Activated CD4-positive, CD25-positive, alpha-beta regulatory T cell treated with anti-CD3 and anti-CD28 coated beads, Interleukin-2, amount 50 U/mL, for 72 hours (primary cell): ENCODE measurements at places on chromosomes 11 and 22.

- no peak for DNase-seq
Observed at GRCh38 chr11:15699978-15700377, 585.3 kb downstream of the INSC start.

DNA sequence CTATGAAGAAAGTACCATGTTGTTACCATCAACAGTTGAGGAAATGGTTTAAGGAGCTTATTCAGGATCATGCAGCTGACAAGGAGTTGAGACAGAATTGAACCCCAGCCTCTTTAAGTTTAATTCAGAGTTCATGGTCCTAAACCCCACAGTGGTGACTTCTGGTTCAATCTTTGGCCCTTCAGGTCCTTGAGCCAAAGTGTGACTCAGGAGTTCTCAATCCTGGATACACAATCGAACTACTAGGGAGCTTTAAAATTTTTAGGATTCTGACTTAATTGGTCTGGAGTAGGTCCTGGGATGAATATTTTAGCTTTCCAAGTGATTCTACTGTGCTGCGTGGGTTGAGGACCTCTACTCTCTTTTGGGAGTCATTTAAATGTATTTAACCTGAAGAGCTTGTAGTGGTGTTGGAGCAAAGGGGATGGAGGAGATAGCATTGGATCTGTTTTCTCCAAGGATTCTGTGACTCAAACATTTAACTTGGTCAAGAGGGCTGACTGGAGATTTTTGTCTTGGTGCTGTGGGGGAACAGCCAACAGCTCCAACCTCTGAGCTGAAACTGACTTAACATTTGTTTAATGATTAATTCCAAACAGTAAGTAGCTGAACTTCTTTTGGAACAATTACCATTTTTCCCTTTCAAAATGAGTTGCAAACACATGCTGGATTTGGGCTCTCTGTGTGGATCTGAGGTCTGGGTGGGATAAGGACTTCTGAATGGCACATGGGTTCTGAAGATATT is 80.1 kb downstream of the INSC start:
- no peak for DNase-seq

DNA sequence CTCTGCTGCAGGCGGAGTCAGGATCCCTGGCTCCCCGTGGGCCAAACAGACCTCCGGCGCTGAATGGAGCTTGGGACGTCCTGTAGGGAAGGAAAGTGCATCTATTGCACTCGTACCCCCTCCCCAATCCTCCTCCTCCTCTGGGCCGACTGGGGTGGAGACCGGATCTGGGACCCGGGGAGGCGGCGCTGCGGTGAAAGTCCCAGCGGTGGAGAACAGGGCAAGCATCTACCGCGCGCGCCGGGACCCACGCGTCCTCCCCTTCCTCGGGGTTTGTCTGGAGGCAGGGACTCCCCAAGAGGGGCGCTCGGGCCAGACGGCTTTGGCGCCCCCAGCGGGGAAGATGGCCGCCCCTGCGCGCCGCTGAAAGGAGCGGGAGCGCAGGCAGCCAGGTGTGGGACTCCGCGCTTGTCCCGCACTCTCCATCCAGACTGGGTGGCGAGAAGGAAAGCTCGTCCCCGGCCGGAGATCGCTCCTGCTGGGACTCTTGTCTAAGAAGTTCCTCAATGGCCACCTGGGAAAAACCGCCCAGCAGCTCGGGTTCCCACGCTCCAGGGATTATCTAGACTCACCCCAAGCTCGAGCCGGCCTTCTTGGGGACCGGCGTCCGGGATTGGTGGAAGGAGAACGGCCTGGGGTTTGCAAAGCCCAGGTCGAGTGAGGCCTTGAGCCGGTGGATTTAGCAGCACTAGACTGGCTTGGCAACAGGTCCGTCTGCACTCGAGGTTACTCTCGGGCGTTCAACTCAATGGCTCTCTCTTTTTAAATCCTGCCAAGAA is 718 bp downstream of the FADS2 start:
- peak; percentile 43 for DNase-seq

GRCh38 chr11:12473381-12473780 is 96.0 kb downstream of the PARVA start:
- no peak for DNase-seq

- no peak for DNase-seq
Observed at GRCh38 chr11:12404436-12404835, 27.1 kb downstream of the PARVA start.

GRCh38 chr22:42277988-42278776 is 7.7 kb upstream of the TCF20 start:
- DNase-seq, result no peak

DNA sequence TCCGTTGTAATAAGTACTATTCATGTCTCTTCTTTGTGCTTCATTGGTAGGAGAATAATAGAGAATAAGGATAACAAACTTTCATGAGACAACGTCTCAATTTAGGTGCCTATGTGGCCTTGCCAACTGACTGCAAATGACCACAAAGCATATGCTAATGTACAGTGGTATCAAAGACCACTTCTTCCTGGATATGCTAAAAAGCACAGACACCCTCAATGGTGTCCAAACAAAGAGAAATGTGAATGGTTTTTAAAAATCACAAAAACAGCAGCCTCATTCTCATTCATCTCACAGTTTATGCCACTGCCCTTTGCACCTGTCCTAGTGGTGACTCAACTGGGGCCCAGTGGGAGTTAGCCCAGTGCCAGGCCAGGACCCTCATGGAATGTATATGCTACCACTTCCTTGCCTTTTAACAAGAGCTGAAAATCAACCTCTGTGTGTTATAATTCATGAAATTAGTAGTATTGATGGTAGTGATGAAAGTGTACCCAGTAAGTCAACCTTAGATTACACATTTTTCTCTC is 65.2 kb upstream of the MTMR2 start:
- DNase-seq, result no peak

GRCh38 chr11:64526795-64527194 is 64.2 kb upstream of the SLC22A12 start:
- DNase-seq, result no peak

GRCh38 chr11:61752117-61752924 is at the start of gene MYRF:
Gene MYRF (plus strand): TSS chr11:61752636. CDS start chr11:61752745, 109 bp downstream.
- peak; percentile 67 for DNase-seq

DNA sequence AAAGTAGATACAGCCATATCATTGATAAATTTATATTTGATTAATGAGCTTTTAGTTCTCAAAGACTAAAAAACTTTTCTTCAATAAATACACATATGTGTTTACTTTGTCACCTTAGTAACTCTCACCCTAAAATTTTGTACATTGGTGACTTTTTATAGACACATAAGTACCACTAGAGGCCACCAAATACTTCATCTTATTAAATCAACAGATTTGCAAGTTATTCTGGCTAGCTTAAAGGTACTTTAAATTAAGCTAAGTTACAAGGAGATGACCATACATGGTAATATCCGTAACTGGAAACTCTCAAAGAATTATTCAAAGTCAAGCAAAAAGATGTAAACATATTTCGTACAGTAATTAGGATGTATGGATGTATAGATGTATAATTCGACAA is 112.2 kb downstream of the SBF2 start:
- DNase-seq, result no peak

DNA sequence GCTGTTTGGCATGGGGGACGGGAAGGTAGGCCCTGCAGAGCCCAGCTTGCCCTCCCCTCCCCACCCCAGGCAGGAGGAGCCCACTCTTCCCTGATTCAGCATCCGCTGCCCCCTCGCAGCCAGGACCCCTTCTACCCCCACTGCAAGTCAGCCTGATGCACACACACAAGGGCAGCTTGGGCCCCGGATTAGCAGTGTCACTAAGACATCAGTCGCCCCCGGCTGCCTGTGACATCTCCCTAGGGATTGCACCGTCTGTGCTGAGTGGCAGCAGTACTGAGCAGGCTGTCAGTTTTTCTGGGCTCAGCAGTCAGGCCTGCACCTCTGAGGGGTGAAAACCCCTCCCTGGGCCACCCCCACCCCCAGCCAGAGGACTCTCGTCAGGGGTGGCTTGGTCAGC is 30.4 kb upstream of the SYT7 start:
- DNase-seq, result no peak

- DNase-seq, result no peak
Observed at GRCh38 chr11:47398551-47398950, 9.8 kb upstream of the SLC39A13 start.

DNA sequence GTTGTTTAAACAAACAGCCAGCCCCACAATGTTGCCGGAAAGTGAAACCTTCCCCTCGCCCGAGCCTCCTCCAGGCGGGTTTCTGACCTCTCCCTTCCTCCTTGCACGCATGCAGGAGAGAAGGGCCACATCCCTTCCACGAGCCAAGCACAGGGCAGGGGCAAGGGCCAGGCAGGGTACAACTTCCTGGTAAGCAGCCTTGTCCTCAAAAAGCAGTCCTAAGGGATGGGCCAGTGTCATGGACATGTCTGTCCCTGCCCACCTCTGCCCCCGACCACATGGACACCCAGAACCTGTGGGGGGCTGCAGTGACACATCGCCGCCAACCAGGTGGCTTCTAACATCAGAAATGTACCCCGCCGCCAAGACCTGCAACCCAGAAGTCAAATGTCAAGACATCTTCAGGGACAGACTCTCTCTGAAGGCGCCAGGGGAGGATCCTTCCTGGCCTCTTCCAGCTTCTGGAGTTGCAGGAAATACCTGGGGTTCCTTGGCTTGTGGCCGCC is 145.3 kb downstream of the CRYBB2 start:
- DNase-seq, result no peak

DNA sequence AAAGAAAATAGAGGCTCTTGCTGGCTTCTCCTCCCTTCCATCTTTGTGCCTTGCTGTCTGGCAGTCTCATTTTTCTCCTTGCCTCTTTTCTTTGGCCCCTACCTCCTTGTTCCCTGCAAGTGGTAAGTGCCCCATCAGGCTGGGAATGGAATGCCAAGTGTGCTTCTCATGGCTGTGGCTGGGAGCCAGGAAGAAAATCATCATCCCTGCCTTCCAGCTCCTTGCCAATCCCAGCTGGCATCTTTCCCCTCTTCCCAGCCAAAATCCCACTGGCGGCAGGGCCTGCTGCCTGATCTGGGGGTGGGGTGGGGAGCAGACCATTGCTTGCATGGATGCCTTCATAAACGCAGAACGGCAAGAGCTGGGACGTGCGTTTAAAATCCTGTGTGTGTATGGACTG is 27.0 kb upstream of the SLC25A18 start:
- DNase-seq, result no peak

DNA sequence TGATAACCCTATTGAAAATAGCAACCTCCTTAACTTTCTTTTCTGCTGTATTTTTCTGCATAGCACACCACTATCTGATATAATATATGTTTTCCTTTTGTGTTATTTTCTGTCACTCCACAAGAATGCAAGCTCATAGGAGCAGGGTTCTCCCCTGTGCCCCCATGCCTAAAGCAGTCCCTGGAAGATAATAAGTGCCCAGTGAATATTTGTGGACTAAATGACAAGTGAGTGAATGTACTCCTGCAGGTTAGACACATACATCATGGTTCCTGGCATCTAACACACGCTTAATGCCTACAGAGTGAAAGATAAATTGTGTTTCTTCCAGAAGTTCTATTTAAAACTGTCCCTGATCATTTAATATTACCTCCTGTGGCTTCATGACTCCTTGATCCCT is 23.9 kb upstream of the OR9Q2 start:
- no peak for DNase-seq

GRCh38 chr11:118820412-118821357 is 29.7 kb upstream of the DDX6 start:
- peak; percentile 42 for DNase-seq

DNA sequence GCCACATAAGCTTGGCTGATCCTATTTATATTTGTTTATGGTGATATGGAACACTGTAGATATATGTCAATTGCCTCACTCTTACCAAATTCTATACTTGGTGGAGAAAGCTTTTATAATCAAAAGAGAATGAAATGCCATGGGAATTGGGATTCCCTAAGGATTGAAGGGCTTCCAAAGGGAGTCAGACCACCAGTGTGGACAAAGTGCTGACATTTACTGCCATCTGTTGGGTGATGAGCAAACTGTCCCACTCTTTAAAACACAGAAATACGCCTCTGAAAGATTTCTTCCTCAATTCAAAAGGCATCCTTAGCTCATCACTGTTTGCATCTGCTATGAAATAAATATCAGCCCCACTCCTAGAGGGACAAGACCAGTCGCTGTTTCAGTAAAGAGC is 7.1 kb downstream of the SLC1A2 start:
- DNase-seq, result no peak

GRCh38 chr22:47452184-47452583 is 689.7 kb downstream of the TBC1D22A start:
- DNase-seq, result no peak

- no peak for DNase-seq
Observed at GRCh38 chr11:16897470-16898061, 116.6 kb downstream of the PLEKHA7 start.
